ENCODE measurements at places on chromosomes 5 and 9.

DNA sequence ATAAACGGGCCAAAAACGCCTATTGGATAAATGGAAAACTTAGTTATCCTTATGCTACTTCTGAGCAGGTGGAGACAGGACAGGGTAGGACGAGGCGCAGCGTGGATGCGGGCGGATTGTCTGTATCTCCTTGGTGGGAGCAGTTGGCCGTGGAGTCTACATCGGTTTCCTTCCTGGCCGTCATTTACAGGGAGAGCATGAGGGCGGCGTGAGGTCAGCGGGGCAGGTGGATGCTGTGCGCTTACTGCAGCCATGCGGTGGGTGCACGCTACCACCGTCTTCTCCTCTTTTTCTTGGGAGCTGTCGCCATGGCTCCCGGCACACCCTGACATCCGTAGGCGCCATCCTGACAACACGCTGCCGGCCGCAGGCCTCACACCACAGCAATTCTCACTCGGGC lies 121.3 kb downstream of the ADAMTS2 start:
- DNase-seq, result no peak

DNA sequence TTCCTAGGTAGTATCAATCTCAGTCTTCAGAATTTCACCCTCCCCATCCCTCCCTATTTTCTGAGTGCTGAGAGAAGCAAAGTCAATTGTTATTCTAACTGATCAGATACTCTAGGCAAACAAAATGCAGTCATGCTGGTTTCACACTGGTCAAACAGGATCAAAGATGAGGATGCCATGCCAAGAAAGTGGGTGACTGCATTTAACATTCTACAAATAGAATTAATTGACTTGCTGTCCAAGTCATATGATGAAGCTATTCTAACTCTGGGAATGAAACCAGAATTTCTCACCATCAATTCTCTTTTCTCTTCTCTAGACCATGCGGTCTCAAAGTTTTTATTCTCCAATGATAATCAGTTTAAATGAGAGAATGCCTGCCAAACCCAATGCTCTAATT lies 112.5 kb downstream of the CTNND2 start:
- no peak for DNase-seq

DNA sequence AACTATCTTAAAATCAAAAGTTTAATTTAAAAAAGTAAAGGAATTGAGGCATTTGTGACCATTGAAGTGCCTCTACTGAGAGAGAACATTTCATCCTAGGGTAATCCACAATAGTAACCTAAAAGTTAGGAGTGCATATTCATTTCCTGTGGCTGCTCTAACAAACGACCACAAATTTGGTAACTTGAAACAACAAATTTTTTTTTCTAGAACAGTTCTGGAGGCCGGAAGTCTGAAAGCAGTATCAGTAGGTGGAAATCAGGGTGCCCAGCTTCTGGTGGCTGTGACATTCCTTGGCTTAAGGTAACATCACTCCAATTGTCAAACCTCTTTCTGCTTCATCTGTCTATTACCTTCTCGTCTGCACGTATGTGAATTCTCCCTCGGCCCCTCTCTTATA lies 67.1 kb upstream of the SSBP2 start:
- no peak for DNase-seq

DNA sequence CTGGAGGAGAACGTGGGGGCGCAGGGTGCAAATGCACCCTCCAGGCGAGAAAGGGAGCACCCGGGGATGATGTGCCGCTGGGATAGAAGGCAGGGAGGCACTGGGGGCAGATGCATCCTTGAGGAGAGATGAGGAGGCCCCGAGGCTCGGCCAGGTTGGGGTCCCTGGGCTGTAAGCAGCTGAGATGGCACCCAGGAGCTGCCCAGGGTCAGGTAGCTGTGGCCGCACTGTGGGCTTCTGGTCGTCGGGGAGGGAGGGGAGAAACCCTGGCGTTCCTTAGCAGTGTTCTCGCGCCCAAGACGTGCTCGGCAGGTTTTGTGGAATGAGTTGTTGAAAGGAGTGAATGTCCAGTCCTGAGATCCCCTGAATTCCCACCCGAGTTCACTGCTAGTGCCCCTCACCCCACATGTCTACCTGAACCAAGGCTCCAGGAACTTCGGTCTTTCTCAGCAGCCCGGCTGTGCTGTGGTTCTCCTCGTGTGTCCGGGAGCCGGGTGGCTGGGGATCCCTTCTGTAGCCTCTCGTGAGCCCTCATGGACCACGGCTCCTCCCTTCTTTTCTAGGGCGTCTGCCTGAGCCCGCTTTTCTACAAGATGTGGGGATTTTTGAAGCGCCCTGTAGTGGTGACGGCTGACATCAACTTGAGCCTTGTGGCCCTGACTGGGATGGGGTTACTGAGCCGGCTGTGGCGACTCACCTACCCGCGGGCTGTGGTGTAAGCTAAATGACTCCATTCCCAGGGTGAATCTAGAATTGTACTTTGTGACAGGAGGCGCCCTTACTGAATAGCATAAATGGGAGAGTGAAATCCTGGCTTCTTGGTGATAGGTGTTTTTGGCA lies 1.1 kb downstream of the POMT1 start:
- DNase-seq, result peak; percentile 20

DNA sequence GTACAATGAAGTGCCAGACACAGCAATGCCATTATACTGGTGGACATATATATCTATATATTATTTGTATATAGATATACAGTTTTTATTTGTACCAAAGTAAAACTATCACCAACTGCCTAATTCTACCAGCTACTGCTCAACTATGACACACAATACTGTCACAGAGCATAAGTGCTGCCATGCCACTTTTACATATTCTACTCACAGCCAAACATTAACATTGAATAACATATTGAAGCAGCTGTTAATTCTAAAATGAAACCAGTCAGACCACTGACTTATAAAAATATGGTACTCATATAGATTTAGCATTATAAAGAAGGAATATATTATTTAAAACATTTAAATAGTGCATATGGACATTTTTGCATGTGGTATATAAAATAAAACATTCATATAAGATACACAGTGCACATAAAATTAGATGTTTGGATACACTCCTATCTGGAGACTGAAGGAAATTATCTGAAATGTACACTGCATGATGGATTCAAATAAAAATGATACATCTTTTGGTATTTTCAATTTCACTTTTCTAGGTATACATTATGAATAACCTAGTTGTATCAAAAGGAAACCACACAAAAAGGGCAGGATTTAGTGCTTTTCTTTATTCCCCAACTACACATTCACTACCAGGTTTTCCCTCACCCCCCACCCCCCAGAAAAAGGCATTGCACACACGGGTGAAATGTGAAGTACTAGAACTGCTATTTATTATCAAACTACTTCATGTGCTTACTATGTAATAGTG lies 48.9 kb downstream of the PKD2L2 start:
- DNase-seq, result no peak

GRCh38 chr9:97721396-97721795 lies 24.3 kb upstream of the XPA start:
- peak; percentile 25 for DNase-seq

DNA sequence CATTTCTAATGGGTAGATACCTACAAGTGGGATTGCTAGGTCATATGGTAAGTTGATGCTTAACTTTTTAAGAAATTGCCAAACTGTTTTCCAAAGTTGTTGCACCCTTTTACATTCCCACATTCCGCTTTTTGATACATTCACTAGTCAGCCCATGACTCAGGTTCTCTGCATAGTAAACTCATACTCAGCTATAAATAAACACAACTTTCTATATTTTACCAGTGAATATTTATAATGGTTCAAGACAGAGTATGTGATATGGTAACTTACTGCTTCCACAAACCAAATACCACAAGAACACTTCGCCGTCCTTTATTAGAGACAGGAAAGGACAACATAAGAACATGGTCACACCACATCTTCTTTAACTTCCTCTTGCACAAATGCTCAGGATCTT lies 54.0 kb downstream of the PLPP1 start:
- DNase-seq, result peak; percentile 39

- peak; percentile 100 for DNase-seq
Observed at GRCh38 chr9:109119439-109120203, at the start of gene TMEM245. TMEM245 (minus strand) TSS chr9:109119947; CDS start chr9:109119913, 34 bp downstream.

GRCh38 chr9:94908583-94909249 lies 182.2 kb downstream of the AOPEP start:
- no peak for DNase-seq

DNA sequence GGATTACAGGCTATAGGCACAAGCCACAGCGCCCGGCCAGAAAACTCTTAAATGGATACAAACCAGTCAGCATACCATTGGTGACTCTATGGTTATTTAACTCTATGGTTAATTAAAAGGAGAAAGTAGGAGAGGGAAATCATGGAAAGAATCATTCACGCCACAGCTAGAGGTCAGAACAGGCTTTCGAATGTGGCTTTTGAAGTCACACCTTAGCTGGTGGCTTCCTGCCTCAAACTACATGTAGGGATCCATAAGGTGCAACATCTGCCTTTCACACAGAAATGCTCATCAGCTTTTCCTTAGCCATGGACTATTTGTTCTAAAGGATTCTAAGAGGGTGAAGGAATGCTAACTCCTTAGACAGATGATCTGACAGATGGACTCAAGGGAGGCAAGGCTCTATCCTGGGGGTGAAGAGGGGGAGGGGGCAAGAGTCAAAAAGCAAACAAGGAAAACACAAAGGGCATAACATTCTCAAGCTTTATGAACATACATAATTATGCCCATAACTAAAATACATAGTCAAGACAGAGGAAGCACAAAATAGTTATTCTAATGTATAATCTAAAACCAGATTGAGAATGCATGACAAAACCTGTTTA lies 130.9 kb downstream of the EFNA5 start:
- DNase-seq, result no peak

GRCh38 chr5:103356350-103357091 lies 98.0 kb downstream of the MACIR start:
- DNase-seq, result no peak

- DNase-seq, result no peak
Observed at GRCh38 chr5:114467171-114467570, 105.3 kb downstream of the KCNN2 start.

DNA sequence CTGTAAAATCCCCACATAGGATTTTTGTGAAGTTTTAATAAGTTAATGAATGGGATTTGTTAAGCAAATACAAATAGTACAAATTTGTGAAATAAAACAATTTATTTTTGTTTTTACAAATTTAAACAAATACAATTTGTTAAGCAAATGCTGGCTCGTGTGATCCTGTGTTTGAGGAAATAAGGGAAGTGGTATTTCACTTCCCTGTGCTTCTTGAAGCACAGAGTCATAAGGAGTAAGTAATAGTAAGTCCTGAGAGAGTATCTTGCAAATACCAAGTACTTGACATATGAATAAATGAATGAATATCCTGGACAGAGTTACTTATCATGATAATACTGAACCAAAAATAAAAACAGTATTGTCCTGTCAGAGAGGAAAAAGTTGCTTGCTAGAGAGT lies 9.1 kb downstream of the SMIM3 start:
- DNase-seq, result no peak

- no peak for DNase-seq
Observed at GRCh38 chr9:3006851-3007250, 163.0 kb upstream of the PUM3 start.

- no peak for DNase-seq
Observed at GRCh38 chr5:17308326-17309065, 91.1 kb downstream of the BASP1 start.

GRCh38 chr5:82387001-82387818 lies 109.1 kb upstream of the RPS23 start:
- DNase-seq, result peak; percentile 87

All from choroid plexus epithelial cell (primary cell).